ENCODE measurements at places on chromosomes 7 and 10.

GRCh38 chr10:69503896-69504265, 52.6 kb downstream of the TSPAN15 start:
- H3K4me1 ChIP-seq = peaks cover 7% of the 10 kb centered on the region
- DNase-seq = no peak
- H3K36me3 ChIP-seq = no peaks in the 10 kb centered on the region
- no peaks in the 10 kb centered on the region for H3K27me3 ChIP-seq

DNA sequence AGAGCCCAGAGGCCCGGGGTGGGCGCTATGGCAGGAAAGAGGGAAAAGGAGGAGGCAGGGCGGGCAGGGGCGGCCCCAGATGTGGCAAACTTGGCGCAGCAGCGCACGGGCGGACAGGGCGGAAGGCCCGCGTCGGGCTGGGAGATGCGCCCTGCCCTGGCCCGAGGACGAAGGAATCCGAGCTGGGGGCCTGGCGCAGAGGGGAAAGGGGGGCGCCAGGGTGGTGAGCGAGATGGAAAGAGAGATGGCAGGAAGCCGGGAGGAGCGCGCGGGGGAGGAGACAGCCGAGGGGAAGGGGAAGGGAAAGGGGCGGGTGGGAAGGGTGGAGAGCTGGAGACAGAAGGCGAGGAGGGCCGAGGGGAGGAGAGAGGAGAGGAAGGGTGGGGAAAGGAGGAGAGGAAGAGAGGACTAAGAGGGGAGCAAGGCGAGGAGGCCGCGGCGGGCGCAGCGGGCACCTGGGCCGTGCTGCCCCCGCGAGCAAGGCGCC, at the start of gene MARVELD1:
Gene MARVELD1 (plus strand): TSS at position 392 of the 487 bp plus-strand sequence. CDS start 147 bp downstream, outside the sequence.
- peak within 1 kb of the TSS; percentile 95 for H3K4me3 ChIP-seq
- H3K4me1 ChIP-seq = peaks cover 31% of the 10 kb centered on the region
- DNase-seq = no peak
- peaks cover 1% of the 10 kb centered on the region for H3K36me3 ChIP-seq
- H3K27ac ChIP-seq = peak within 1 kb of the TSS; percentile 97

DNA sequence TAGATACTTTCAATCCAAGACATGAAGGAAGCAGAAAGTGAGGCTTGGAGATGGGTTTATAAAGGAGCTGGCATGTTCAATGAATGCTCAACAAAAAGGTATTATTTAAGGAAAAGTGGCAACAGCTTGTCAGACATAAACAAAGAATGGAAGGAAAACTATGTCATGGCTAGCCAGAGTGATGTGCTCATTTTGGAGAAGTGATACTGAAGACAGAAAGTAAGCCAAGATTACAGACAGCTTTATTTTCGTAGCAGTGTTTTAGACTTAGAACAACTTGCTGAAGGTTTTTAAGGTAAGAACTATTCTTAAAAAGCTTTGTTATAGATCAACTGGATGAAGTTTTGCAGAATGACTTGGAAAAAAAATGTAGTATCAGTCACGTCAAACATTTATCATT, 160.5 kb upstream of the FERD3L start:
- H3K36me3 ChIP-seq = no peaks in the 10 kb centered on the region
- H3K27ac ChIP-seq = no peak overlapping the region
- H3K4me1 ChIP-seq = no peaks in the 10 kb centered on the region
- H3K4me3 ChIP-seq = no peak overlapping the region

GRCh38 chr10:99426689-99427088, 3.7 kb downstream of the GOT1 start:
- DNase-seq = no peak
- H3K27me3 ChIP-seq = no peaks in the 10 kb centered on the region
- no peak overlapping the region for H3K27ac ChIP-seq
- no peak overlapping the region for H3K4me3 ChIP-seq
- H3K36me3 ChIP-seq = peaks cover 25% of the 10 kb centered on the region
- peaks cover 27% of the 10 kb centered on the region for H3K4me1 ChIP-seq

GRCh38 chr7:29270594-29271318, 76.2 kb downstream of the CHN2 start:
- no peak overlapping the region for H3K4me3 ChIP-seq
- no peak overlapping the region for H3K27ac ChIP-seq
- peaks cover 7% of the 10 kb centered on the region for H3K4me1 ChIP-seq
- H3K36me3 ChIP-seq = no peaks in the 10 kb centered on the region

- no peak for DNase-seq
- no peaks in the 10 kb centered on the region for H3K4me1 ChIP-seq
- no peak overlapping the region for H3K27ac ChIP-seq
- H3K36me3 ChIP-seq = no peaks in the 10 kb centered on the region
- H3K4me3 ChIP-seq = no peak overlapping the region
Measured at GRCh38 chr7:53013925-53014324, 21.5 kb upstream of the POM121L12 start.

DNA sequence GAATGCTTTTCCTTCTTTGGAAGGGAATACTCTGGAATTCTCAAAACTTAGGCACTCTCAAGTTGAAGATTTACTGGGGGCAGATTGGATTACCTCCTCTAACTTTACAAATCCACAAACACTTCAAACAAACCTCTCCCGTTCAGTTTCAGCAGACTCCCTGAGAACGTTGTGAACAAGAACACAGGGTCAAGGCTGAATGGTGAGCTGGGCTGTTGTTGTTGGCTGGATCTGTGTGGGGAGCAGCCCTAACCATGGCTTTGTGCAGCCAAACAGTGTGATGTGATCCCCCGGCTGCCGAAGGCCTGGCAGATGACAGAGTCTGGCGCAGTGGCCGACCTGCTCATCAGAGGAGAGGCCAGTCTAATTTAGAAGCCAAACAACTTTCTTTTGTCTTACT, 93.1 kb downstream of the BMPER start:
- H3K27me3 ChIP-seq = no peaks in the 10 kb centered on the region
- DNase-seq = no peak
- no peaks in the 10 kb centered on the region for H3K4me1 ChIP-seq
- H3K36me3 ChIP-seq = no peaks in the 10 kb centered on the region
- H3K4me3 ChIP-seq = no peak overlapping the region
- H3K27ac ChIP-seq = no peak overlapping the region

GRCh38 chr10:81280497-81281479, 594.2 kb upstream of the NRG3 start:
- no peaks in the 10 kb centered on the region for H3K4me1 ChIP-seq
- DNase-seq = no peak
- H3K36me3 ChIP-seq = no peaks in the 10 kb centered on the region
- no peaks in the 10 kb centered on the region for H3K27me3 ChIP-seq
- H3K4me3 ChIP-seq = no peak overlapping the region
- no peak overlapping the region for H3K27ac ChIP-seq

DNA sequence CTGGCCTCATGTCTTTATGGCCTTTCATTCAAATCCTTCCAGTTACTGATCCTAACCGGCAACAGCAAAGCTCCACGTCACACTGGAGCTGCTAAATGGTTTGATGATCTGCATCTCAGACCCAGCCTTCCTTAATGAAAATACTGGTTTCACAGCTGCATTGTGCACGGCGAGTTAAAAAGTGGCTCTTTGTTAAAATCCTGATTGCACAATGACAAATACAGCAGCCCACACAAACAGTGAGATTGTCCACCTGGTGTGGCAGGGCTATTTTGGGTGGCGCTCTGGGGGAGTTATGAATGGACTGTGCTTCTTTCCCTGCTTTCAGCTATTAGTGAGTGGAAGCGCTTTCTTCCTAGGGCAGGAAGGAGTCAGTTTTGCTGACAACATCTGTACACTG, 63.4 kb upstream of the C1QL3 start:
- H3K4me3 ChIP-seq = no peak overlapping the region
- H3K4me1 ChIP-seq = peaks cover 17% of the 10 kb centered on the region
- peaks cover 11% of the 10 kb centered on the region for H3K36me3 ChIP-seq
- no peak overlapping the region for H3K27ac ChIP-seq
- DNase-seq = no peak
- peaks cover 11% of the 10 kb centered on the region for H3K27me3 ChIP-seq

DNA sequence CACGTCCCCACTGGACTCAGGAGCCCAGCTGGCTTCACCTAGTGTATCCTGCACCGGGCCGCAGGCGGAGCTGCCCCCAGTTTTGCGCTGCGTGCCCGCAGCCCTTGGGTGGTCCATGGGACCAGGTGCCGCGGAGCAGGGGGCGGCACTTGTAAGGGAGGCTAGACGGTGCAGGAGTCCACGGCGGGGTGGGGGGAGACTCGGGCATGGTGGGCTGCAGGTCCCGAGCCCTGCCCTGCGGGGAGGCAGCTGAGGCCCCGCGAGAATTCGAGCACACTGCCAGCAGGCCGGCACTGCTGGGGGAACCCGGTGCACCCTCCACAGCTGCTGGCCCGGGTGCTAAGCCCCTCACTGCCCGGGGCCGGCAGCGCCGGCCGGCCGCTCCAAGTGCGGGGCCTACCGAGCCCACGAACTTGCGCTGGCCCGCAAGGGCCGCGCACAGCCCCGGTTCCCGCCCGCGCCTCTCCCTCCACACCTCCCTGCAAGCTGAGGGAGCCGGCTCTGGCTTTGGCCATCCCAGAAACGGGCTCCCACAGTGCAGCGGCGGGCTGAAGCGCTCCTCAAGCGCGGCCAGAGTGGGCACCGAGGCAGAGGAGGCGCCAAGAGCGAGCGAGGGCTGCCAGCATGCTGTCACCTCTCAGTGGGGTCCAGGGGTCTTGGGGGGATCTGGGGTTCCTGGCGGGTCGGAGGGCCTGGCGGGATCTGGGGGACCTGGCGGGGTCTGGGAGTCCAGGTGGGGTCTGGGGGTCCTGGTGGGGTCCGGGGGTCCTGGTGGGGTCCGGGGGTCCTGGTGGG, 81.4 kb downstream of the VIPR2 start:
- H3K27ac ChIP-seq = no peak overlapping the region
- H3K4me3 ChIP-seq = no peak overlapping the region
- no peaks in the 10 kb centered on the region for H3K4me1 ChIP-seq

DNA sequence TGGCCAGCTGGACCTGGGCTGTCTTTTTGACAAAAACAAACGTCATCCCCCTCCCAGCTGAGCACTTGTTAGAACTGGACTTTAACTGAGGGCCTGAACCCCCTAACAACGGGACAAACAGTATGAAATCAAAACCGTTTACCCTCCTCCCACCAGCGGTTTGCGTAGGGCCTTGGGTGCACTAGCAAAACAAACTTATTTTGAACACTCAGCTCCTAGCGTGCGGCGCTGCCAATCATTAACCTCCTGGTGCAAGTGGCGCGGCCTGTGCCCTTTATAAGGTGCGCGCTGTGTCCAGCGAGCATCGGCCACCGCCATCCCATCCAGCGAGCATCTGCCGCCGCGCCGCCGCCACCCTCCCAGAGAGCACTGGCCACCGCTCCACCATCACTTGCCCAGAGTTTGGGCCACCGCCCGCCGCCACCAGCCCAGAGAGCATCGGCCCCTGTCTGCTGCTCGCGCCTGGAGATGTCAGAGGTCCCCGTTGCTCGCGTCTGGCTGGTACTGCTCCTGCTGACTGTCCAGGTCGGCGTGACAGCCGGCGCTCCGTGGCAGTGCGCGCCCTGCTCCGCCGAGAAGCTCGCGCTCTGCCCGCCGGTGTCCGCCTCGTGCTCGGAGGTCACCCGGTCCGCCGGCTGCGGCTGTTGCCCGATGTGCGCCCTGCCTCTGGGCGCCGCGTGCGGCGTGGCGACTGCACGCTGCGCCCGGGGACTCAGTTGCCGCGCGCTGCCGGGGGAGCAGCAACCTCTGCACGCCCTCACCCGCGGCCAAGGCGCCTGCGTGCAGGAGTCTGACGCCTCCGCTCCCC, at the start of gene IGFBP1:
Gene IGFBP1 (plus strand): TSS at position 304 of the 808 bp plus-strand sequence. CDS start 165 bp downstream, at position 469.
- H3K36me3 ChIP-seq = no peaks in the 10 kb centered on the region
- peaks cover 4% of the 10 kb centered on the region for H3K4me1 ChIP-seq
- peak within 1 kb of the TSS; percentile 31 for H3K4me3 ChIP-seq
- H3K27ac ChIP-seq = no peak within 1 kb of the TSS
- H3K27me3 ChIP-seq = peaks cover 73% of the 10 kb centered on the region

DNA sequence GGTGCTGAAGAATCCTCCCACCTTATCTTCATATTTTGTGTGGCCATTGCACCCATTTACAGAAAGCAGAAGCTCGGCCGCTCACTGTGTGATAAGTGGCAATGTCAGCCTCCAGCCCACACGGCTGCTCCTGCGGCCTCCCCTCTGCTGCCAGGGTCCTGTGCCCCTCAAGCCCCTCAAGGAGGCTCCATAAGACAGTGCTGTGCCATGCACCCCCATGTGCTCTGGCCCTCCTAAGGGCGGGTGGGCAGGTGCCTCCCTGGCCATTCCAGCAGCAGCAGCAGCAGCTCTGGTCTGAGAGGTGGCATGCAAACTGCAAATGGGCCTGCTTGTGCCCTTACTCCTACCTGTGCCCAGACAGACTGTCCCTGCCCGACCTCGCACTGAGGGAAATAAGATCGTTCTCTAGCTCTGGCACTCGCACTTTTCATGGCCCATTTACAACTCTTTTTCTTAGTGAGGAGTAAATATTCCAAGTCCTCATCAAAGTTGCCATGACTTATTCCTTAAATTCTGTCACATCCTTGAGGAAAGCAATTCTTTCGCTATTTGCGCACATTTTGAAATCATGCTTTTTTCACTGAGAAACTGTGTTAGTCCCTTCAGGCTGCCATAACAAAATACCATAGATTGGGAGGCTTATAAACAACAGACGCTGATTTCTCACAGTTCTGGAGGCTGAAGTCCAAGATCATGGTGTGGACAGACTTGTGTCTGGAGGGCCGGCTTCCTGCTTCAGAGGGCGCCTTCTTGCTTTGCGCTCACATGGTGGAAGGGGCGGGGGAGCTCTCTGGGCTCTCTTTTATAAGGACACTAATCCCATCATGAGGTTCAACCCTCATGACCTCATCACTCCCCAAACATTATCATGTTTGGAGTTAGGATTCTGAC, 187.8 kb downstream of the COBL start:
- H3K27ac ChIP-seq = no peak overlapping the region
- H3K4me3 ChIP-seq = no peak overlapping the region
- no peaks in the 10 kb centered on the region for H3K4me1 ChIP-seq
- DNase-seq = no peak

DNA sequence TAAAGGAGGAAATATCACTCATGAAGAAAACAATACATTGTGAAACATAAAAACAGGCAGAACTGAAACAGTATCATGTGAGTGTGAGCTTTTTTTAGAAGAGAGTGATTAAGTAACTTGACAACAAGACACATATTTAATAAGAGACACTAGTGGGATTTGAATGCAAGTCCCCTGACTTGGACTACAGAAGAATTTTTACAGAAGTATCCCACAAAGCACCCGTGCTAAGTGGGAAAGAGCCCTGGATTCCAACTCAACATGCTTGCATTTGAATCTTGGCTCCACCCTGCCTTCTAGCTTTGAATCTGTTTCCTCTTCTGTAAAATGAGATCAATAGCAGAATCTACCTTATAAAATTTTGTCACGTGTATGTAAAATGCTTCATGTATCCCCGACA, 166.2 kb downstream of the ZNF365 start:
- DNase-seq = no peak
- H3K27me3 ChIP-seq = no peaks in the 10 kb centered on the region
- H3K4me1 ChIP-seq = peaks cover 23% of the 10 kb centered on the region

DNA sequence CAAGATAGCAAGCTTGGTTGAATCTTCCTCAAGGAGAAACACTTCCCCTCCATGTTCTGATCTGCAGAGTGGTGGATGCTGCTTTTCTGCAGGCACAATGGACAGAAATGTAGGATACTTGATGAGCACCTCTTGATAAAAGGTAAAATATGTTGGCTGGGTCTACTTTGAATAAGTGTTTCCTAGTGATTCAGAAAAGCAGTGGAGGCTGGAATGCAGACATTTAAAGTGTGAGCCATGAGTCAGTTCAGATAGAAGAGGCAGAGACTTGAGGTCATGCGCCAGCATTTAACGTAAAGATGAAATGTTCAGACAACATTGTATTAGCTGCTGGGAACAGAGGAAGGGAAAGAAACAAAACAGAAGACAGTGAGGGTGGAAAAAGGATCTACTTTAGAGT, 403.1 kb downstream of the ADRA2A start:
- peaks cover 5% of the 10 kb centered on the region for H3K27me3 ChIP-seq
- H3K36me3 ChIP-seq = no peaks in the 10 kb centered on the region
- no peak for DNase-seq
- H3K4me3 ChIP-seq = no peak overlapping the region
- no peaks in the 10 kb centered on the region for H3K4me1 ChIP-seq

All from stimulated activated naive B cell treated with anti-CD40 and anti-IgM and Interleukin-4, amounts not matched to agents 10 μg/mL and 1 μg/mL and 100 μg/mL, for 72 hours (primary cell).